ENCODE measurements at places on chromosomes 1 and 21.

DNA sequence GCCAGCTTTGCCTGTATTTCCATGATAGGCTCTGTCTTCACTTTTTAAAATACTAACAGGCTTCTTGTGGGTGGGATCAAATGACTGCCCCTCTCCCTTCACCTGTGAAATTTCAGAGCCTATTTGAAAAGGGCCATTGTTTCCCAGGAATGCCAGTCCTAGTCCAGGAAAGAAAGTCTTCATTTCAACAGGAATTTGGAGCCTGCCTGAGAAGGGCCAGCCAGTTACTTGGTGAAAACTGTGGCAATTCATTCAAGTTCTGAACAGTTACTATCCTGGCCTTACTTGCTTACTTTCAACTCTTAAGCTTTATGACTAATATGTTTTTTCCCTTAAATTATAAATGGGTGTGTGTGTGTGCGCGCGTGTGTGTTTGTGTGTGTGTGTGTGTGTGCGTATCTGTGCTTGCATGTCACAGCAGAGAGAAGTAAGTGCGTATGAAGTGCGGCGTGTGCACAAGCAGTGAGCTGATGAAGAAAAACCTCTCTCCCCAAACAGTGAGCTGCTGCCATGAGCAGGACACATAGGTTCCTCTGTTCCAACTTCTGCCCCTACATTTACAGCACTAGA, 67.5 kb upstream of the RNPC3 start:
- DNase-seq: no peak

GRCh38 chr1:156260896-156261295, 13.0 kb upstream of the PAQR6 start:
- DNase-seq: no peak

- DNase-seq: no peak
These were observed 483.4 kb downstream of the OMA1 start for GRCh38 chr1:58063095-58063494.

- no peak for DNase-seq
These were observed 42.2 kb upstream of the ATP1A1 start for GRCh38 chr1:116330846-116331245.

DNA sequence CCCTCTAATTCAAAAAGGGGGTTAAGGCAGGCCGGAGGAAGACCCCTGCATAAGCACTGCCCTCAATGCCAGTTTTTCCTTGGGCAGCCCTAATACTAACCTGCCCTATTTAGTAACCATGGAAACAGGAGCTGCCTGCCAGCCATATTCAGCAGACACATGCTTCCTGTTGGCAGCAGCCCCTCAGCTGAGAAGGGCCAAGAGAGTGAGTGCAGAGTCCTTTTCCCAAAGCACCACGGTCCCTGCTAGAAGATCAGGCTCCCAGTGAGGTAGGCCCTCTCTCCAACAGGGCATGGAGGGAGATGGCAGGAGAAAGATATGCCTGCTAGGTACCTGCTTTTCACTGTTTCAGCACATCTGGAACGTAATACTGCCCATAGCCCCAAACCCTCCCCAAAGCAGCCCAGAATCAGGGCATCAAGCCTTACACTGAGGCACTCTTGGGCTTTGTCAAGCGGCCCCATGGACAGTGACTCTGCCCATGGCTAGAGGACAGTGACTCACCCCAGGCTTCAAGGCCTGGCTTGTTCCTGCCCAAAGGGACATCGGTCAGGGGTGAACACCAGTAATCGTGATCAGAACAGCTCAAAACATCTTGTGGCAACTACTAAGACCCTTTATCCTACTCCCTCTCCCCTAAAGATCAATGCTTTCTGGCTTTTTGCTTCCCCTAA, 64.5 kb downstream of the BCAR3 start:
- DNase-seq: no peak

DNA sequence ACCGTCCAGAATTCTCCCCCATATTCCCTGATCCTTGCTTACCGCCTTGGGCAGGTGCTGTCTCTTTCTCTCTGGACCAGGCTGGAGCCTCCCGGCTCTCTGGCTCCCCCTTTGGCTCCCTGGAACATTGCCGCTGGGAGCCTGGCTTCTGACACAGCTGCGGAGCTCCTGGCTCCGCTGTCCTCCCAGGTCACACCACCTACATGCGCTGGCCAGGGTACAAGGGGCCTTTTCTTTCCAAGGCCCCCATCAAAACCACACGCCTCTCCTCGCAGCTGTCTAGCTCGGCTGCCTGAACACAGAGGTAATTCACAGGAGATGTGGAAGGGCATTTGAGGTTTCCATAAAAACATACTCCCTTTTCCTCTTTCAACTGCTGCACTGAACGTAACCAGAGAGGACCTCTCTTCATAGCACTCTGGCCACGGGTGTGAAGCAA, 7.5 kb upstream of the ZNF648 start:
- DNase-seq: no peak

DNA sequence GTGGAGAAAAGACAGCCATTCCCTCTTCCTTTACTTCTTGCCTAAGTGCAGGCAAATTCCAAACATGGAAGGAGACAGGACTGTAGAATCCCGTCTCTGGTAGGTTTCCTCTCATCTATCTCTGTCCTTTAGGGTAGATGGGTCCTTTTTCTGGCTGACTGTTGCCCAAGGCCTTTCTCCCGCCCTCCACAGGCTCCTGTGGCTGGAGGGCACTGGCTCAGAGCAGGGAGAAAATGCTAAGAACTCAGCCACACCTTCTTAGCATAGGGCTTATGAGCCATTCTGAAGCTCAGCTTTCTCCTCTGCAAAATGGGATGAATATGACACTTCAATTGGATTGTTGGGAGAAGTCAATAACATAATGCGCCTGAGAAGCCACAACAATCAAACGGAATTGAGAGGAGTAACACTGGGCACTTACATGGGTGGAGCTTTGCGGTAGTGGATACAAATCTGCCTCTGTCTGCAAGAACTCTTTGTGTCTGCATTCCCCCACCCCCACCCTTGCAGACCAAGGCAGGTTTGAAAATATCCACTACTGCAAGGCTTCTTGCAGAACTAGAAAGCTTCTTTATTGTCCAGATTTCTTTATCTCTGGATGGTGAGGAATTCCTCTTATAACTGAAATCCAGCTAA, 94.7 kb downstream of the CSMD2 start:
- no peak for DNase-seq

GRCh38 chr1:45510972-45511527, 10.6 kb downstream of the PRDX1 start:
- DNase-seq: no peak

GRCh38 chr1:204960306-204961125, 82.5 kb upstream of the CNTN2 start:
- DNase-seq: no peak

- DNase-seq: no peak
These were observed 7.0 kb downstream of the ADAMTSL4 start for GRCh38 chr1:150555971-150556865.

GRCh38 chr1:205434738-205435137, 12.9 kb upstream of the LEMD1 start:
- DNase-seq: no peak

- DNase-seq: peak; percentile 18
These were observed 26.8 kb downstream of the IFI44 start for GRCh38 chr1:78676347-78676982.

DNA sequence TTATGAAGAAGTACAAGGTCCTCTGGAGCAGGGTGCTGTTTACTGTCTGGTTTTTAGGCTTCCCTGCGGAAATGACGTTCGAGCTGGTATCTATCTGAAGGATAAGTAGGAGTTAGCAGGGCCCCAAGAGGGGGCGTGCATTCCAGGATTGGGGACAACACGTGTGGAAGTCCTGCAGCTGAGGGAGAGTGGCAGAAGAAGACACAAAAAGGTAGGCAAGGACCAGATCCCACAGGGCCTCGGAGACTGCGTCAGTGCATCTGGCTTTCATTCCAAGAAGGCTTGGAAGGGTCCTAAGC, 5.9 kb downstream of the RIMS3 start:
- DNase-seq: no peak

DNA sequence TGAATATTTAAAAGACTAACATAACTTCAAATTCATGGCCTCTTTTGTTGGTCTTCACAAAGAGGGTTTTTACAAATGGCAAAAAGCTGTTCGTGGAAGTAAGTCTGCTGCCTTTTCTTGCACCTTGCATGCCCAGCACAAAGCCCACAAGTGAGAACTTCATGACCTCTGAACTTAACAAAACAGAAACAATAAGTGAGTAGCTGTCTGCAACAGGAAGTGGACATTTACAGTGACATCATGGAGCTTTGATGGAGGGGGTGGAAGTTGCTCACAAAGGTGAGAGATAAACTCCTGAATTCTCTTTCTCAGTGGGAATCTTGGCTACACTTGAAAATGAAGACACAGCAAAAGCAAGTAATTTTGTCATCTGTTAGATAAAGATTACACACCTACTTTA, 303.3 kb upstream of the DEPDC1 start:
- DNase-seq: no peak
